ENCODE measurements at places on chromosomes 7 and 10.

- no peak for DNase-seq
Observed at GRCh38 chr7:29843093-29843492, 36.8 kb downstream of the WIPF3 start.

- DNase-seq: no peak
Observed at GRCh38 chr7:106045586-106045985, 66.5 kb downstream of the SYPL1 start.

DNA sequence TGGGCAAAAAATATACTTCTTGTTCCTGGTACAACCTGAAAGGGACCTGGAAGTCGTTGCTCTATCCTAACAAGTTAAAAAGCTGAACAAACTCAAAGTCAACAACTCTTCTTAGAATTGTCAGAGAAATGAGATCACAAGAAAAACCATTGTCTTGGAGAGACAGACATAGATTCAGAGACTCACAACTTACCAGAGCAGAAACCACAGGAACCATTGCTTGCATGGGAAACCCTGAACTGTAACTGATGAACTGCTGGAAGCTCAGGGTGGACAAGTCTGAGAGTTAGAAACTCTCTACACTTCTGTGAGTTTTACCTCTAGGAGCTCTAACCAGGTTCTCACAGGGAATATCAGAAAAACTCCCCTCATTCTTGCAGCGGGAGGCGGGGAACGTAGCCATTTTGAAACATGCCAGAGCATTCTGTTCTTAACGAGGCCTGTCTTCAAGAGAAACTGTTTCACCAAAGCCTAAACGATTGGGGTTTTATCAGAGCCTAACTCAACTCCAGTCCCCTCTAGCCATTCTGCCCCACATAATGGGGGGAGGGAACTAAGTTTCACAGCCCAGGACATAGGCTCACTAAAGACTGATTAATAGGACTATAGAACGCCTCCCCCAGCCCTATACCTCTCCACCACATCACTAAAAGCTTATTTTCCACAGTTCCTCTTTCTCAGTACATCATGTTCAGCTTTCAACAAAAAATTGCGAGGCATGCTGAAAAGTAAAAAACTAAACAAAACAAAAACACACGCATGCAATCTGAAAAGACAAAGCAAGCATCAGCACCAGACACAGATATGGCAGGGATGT lies 12.0 kb upstream of the GSDME start:
- DNase-seq: no peak

DNA sequence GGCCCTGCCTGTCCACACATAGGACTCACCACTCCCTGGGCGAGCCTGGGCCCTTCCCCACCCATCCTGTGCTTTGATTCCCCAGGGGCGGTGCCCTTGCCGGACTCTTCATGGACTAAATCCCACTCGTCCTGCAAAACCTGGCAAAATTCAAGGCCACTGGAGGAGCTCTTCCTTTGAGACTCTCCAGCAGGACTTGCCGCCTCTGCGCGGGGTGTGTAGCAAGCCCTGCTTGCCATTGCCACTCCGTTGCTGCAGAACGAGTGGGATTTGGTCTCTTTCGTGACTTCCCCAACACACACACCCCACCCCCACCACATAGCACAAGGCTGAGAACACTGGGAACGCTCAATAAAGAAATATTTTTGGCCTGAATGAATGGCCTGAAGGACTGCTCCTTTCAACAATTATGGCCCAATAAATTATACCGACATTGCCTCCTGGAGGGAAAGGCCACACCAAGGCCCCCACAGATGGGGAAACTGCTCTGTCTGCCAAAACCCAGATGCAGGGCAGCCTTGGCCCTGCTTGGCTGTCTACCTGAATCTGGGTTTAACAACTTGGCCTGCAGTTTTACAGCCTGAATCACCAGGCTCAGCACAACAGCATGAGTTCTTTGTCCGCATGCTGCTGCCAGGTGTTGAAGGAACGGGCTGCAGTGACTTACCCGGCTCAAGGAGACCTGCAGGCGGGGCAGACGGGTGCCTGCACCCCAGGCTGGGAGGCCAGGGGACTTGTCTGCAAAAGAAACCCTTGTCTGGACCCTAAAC lies 72.8 kb upstream of the KAT6B start:
- DNase-seq: no peak

DNA sequence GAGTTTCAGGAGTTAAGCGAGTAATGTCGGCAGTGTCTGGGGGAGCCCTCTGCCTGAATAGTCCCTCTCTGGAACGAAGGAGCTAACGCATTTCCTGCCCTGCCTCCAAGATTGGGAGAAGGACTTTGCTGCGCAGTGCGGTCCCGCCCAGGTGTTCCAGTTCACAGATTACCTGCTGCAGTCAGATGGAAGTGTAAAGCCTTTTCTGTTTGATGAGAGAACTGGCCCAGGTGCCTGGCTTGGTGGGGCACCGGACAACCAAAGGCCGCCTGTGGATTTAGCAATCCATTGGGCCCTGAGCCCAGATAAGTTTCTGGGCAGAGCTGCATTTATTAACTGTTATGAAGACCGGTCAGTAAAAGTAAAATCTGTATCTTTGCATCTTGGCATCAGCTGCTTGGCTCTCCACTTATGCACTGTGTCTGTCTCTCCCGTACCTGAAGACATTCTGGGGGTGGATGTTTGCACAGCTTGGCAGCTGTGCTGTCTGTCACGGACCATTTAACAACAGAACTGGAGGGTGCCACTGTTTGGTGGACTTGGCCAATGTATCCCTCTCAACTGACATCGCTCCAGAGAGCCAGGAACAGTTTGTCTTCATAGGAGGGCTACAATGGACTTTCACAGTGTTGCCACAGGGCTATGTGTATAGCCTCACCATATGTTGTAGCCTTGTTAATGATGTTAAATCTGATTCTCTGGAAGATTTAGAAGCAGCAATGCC lies 654.7 kb upstream of the ZWINT start:
- no peak for DNase-seq

DNA sequence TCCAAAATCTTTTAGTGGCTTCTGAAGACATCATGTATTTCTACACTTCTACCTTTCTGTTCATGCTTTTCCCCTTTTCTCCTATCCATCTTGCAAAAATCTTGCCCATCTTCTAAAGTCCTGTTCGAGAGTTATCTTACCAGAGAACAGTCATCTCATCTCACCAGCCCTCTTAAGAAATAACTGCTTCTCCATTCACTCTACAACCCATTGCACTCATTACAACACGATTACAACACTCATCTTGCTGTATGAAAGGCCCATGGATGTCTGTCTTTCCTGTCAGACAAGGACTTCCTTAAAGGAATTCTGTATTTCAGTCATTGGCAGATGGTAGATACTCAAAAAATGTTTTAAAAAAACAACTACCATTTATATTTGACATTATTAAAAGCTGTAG lies 30.8 kb downstream of the ZNF438 start:
- DNase-seq: no peak

- DNase-seq: no peak
Observed at GRCh38 chr7:82263920-82264782, 179.4 kb downstream of the CACNA2D1 start.

- no peak for DNase-seq
Observed at GRCh38 chr10:108708363-108708762, 1214.9 kb downstream of the XPNPEP1 start.

DNA sequence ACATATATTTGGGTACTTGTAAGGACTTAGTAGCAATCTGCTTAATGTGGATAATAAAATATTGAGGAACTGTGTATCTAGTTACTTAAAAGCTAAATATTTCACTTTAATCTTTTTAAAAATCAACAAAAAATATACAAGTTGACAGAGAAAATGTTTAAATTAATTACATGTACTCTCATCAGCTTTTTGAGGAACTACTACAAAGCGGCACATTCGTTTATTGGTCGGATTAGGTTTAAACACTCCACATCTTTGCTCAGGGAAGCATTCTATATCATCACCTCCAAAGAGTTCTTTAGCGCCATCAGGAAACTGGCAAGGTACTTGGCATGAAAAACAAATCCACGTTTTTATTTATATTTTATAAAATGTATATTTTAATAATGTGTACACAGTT lies 1.6 kb downstream of the ATOH7 start:
- no peak for DNase-seq

- no peak for DNase-seq
Observed at GRCh38 chr10:72085166-72085565, 3.2 kb downstream of the SPOCK2 start.

GRCh38 chr7:98985406-98985805 lies 107.1 kb downstream of the TRRAP start:
- DNase-seq: no peak

DNA sequence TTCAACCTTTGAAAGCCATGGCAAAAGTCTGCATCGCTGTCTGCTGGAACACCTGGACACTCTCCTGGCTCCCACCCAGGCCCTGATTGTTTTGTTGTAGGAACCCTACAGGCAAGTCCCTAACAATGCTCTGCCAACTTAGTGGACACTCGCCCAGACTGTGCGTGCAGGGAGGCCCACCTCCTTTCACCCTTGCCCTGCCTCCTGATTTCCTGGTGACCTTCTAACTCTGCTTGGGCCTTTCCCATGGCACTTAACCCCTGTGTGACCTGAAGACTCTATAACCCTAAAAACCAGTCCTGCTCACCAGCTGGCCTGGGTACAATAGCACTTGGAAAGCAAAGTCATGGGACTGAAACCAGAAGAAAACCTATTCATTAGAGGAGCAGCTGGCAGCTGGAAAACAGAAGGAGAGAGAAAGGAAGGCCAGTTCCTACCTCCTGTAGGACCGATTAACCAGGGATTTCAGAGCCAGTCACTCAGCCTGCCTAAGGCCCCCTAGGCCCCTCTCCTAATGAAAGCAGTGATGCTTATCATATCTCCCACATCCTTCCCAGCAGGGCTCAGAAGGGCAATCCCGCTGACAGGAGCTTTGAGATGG lies 82.7 kb upstream of the KMT2E start:
- DNase-seq: no peak

DNA sequence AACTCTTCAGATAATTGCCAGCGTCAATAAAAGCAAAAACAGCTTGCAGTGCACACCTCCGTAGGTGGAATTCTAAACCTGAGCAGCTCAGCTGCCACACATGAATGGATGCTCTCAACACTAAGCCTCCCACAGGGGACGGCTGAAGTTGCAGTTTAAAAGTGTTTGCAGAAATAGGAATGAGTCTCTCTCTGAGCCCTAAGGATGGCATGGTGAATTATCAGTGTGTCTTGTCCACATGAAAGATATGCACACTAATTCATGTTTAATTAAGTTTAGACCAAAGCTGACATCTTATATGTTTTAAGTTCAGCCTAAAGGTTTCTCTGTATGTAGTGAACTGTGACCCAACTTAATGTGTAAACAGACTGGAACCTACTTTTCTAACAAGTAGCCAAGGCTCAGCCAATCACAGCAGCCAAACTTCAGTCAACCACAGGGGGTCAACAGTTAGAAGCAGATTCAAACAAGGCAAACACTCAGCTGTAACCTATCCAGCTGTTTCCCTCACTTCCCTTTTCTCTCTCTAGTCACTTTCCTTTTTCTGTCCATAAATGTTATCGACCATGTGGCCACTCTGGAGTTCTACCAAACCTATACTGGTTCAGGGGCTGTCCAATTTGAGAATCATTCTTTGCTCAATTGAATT lies 38.1 kb downstream of the CTTNBP2 start:
- DNase-seq: no peak

DNA sequence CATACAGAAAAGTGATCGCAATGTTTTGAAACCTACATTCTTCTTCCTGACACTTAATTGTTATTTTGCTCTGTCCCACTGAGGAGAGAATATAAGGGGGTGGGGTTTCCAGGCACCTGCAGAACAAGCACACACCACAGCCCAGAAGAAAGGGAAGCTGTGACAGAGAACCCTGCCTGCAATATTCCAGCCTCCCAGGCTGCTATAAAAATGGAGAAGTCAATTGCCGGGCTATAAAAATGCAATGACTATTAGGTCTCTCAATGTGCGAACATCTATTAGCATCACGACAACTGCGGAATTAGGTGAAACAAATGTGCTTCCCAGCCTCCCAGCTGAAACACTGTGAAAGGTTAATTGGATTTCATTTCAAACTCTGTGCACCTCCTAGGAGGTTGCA lies 145.3 kb upstream of the FRMD4A start:
- no peak for DNase-seq

- DNase-seq: no peak
Observed at GRCh38 chr7:50293509-50294179, 10.9 kb upstream of the IKZF1 start.

DNA sequence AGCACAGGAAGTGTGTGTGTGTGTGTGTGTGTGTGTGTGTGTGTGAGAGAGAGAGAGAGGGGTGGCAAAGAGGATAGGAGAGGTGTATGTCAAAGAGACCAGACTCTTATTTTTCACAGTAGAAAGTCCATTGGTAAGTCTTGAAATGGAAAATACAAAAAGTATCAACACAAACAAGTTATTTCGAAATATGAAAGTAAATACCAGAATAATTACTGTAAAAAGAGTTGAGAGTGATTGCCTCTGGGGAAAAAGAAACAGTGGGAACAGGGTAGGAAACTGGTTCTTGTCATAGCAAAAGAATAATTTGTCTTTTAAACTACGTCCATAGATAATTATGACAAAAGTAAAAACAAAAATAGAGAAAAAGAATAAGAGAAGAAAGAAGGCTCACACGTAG lies 29.0 kb upstream of the EIF5AL1 start:
- DNase-seq: no peak
